ENCODE measurements at places on chromosomes 3 and 15.
A peak's percentile ranks its signal among the peaks of the same experiment; 100 is the strongest.

DNA sequence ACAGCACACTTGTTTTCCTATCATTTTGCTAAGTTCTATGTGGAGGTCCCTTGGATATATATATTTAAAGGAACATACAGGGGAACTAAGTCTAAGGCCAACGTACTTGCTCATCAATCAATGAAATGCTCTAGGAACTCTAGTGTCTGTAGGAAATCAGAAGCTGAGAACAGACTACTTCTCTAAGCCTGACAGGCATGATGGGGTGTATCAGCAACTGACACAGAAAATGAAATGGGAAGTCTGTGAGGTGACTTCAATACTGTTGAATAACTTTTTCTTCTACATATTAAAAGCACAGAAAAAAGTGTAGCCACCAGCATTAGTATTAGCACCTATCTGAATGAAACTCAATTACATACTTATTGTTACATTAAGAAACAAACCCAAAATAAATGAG, 56.9 kb upstream of the CSPG5 start:
- H3K27me3 ChIP-seq: no peaks in the 10 kb centered on the region
- H3K4me1 ChIP-seq: no peaks in the 10 kb centered on the region
- H3K27ac ChIP-seq: no peak overlapping the region
- no peak for DNase-seq
- H3K36me3 ChIP-seq: peaks cover 73% of the 10 kb centered on the region

DNA sequence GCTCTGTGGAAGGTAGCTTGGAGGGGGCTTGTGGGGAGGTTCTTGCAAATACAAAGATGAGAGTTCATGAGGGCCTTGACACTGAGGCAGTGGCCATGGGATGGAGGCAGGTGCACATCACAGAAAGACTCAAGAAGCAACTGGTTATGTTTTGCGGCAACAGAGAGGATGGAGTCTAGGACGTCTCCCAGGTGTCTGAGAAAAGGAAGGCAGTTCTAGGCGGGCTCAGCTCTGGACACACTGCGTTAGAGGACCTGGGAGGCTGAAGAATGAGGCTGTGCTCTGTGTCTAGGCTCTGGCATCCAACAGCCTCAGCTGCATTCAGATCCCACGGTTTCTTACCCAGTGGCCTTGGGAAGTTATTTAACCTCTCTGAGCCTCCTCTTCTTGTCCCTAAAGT, 23.5 kb downstream of the NOX5 start:
- H3K27me3 ChIP-seq: peaks cover 50% of the 10 kb centered on the region
- DNase-seq: no peak
- no peaks in the 10 kb centered on the region for H3K4me1 ChIP-seq
- no peaks in the 10 kb centered on the region for H3K36me3 ChIP-seq
- no peak overlapping the region for H3K4me3 ChIP-seq

DNA sequence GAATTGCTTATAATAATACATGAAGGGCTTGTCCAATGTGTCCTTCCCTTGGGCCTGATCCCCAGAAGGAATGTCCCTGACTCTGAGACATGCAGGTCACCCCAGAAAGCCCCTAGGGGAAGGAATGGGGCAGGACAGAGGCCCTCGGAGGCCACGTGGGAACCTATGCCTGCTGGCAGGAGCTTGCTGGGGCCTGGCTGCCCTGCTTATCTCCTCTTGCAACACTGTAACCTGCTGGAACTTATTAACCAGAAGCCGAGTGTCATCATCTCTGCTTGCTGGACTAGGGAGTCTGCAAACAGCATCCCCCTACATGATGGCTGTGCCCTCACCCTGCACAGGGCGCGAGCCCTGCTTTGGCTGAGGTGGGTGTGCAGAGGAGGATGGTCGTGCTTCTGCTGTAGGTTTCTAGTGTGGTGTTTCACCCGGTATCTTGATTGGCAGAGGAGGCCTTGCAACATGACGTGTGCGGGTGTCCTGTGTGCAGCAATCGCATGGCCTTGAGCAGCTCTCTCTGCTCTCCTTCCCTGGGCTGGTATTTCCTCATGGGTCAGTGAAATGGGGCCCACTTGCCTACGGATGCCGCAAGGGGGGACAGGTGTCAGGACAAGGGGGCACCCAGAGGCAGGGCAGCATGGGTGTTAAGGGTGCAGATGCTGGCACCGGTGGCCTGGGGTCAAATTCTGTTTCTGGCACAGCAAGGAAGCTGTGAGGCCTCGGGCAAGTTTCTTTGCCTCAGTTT, 5.0 kb downstream of the CHST13 start:
- no peak overlapping the region for H3K4me3 ChIP-seq
- no peaks in the 10 kb centered on the region for H3K36me3 ChIP-seq
- peaks cover 36% of the 10 kb centered on the region for H3K4me1 ChIP-seq
- peaks cover 27% of the 10 kb centered on the region for H3K27me3 ChIP-seq
- DNase-seq: peak; percentile 37

DNA sequence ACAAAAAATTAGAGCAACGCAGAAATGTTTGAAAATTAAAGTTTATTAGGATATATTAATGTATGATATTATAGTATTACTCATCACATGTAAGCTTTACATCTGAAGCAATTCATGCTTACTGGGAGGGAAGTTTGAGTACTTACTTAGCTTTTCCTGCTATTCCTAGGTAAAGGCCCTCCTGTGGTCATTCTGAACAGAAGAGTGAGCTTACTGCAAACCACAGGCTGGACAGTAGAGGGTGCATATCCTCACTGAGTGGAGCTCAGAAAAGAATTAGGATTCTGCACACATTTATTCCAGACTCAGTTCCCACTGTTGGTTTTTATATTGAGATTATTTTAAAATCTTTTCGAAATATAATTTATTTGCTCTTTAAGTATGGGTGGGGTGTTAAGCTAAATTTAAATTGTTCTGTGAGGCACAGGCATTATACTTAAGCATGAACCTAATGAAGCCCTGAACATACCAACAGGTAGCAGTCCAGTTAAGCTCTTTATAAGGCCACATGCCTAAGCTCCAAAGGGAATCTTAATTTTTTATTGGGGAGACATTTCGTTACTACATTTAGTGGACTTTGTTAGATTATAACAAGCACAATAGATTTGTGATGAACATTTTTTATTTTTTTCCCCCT, 10.2 kb downstream of the MRPS22 start:
- H3K4me1 ChIP-seq: no peaks in the 10 kb centered on the region
- no peak overlapping the region for H3K27ac ChIP-seq
- no peaks in the 10 kb centered on the region for H3K27me3 ChIP-seq
- DNase-seq: no peak

All from left ventricle myocardium inferior (tissue), 1 donor.